ENCODE measurements at places on chromosomes 11 and 22.

- no peak for DNase-seq
Measured at GRCh38 chr11:108405706-108406105, 61.6 kb downstream of the C11orf65 start.

DNA sequence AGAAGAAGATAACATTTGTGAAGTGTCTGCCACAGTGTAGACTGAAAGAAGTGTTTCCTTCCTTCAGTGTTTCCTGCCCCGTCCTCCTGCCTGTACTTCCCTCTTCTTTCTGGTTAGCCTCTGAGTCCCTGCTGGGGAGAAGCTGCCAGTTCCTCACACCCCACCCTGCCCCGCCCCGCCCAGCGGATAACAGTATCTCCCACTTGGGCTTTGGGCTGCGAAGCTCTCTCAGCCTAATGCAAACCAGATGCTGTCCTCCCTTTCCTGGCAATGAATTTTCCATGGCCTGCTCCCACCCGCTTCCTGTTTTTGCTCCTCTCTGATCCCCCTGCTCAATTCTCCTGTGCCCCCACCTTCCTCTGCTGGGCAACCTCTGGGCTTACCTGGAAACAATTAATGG lies 5.2 kb upstream of the RAB3IL1 start:
- DNase-seq = no peak

DNA sequence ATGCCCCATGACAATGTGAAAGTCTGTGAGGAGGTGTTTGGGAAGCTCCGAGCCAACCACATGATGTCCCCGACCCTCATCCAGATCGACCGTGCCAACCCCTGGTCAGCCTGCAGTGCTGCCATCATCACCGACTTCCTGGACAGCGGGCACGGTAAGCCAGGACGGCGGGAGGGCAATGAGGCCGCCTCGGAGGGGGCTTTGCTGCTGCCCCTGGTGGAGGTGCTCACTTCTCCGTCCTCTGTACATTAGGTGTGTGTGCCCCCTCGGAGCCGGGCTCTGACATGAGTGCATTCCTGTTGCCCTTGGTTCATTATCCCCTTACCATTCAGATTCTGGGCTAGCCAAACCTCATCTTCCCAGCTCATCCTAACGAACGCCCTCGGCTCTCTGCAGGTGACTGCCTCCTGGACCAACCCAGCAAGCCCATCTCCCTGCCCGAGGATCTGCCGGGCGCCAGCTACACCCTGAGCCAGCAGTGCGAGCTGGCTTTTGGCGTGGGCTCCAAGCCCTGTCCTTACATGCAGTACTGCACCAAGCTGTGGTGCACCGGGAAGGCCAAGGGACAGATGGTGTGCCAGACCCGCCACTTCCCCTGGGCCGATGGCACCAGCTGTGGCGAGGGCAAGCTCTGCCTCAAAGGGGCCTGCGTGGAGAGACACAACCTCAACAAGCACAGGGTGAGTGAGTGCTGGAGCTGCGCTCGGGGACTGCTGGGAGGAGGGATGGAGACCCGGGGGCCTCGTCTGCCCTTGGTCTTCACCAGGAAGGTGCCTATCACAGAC lies 13.8 kb downstream of the ADAMTS15 start:
- DNase-seq = no peak

DNA sequence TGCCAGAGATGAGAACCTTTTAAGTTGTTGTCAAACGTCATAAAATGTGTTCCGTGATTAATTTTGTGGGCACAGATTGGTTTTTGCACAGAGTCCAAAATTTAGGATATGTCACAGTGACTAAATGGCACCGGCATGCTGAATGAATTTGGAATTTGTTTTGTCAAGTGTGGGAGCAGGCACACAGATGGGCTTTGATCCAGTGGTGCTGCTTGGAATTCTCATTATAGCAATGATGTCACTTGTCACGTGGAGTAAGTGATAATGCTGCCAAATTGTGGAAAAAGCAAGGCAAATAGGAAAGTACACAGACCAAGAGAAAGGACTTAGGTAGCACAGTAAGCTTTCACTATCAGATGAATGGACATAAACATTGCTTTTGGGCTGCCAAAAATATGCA lies 8.0 kb upstream of the LIN7C start:
- no peak for DNase-seq

DNA sequence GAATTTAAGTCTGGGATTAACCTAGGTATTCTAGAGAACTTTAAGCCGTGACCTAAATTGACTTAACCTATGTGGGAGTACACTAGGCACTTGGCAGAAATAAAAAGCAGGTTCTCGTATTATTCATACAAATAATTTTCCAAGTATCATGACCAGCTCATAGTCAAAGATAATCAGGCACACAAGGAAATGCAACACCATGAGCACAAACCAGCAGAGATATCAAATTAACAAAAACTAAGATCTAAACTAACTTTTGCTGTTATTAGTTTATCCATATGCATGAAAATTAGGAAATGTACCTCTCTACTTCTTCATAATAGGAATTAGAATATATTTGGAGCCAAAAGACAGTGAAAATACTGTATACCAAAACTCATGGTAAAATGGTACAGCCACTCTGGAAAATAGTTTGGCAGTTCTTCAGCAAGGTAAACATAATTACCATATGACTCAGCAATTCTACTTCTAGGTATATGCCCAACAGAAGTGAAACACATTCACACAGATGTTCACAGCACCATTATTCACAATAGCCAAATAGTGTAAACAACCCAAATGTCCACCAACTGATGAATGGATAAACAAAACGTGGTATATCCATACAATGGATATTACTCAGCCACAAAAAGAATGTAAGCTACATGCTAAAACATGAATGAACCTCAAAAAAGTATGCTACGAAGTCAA lies 154.1 kb downstream of the ENTHD1 start:
- DNase-seq = no peak

Data from T-helper 2 cell (primary cell).